ENCODE measurements at places on chromosomes 11 and 22.

- no peak for DNase-seq
Measured at GRCh38 chr11:108009497-108010370, 1.0 kb downstream of the CUL5 start.

- peak; percentile 52 for DNase-seq
Measured at GRCh38 chr22:25062386-25063085, 110.0 kb downstream of the KIAA1671 start.

GRCh38 chr11:235609-235996, 539 bp downstream of the SIRT3 start:
- DNase-seq = no peak

DNA sequence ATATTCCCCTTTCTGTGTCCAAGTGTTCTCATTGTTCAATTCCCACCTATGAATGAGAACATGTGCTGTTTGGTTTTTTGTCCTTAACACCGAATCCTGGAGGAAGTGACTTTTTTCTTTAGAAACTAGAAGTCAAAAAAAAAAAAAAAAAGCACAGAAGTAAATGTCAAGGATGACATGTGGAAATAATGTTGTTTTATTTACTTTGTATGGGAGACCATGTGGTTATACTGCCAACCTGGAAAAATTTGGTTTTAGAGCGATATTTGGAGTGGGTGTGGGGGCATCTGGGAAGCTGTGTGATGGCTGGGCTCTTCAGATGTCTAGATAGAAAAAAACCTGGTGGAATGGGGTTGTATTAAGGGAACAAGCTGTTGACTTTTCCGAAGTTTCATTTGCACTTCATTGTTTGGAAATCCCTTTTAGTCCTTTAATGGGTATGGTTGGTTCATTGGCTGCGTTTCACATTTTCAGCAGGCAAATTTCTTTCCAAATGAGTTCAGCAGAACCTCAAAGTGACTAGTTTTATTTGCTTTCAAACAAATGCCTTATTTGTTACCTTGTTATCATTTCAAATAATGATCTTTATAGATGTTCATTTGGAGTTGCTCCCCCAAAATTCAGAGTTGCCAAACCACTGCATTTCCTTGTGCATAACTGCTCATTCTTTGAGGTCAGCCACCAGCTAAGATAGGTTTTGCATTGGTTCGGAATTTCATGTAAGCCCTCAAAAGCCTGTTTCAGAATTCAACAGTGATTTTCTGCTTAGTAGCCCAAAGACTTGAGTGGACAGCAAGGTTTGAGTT, 508.2 kb downstream of the METTL15 start:
- no peak for DNase-seq

GRCh38 chr11:115280775-115281174, 223.4 kb downstream of the CADM1 start:
- DNase-seq = no peak

GRCh38 chr11:1659506-1659905, 29.9 kb downstream of the KRTAP5-5 start:
- DNase-seq = no peak

DNA sequence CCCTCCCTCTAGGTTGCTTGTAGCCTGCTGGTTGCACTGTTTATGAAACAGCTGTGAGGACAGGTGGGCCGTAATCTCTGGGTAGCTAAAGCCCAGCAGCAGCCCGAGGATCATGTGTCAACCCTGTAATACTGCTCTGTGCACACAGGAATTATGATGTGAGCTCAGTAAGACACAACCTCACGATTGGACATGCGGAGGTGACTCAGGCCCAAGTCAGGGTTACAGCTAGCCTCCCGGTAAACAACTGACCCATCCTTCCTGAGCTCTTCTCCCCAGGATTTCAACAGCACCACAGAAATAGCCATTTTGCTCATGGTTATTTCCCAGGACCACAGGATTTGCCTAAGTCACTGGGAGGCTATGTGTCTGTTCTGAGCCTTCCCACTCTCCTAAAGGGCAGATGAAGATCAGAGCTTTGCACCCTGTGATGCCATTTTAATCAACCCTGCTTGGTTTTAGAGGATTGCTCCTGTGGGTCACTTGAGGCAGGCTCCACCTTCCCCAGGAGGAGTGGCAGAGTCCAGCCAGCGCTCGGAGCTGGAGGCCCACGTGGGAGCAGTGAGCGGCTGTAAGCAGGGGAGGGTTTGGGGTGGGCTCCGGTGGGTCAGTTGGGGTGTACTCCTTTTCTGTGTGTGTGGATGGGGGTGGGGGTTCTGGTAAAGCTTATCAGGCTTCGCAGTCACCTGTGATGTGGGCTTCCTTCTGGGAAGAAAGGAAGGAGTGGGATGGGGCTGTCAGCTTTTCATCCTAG, at the start of gene AMPD3:
AMPD3 (plus strand) TSS at position 387 of the 754 bp plus-strand sequence. CDS start 6,256 bp downstream, outside the sequence.
- DNase-seq = no peak

DNA sequence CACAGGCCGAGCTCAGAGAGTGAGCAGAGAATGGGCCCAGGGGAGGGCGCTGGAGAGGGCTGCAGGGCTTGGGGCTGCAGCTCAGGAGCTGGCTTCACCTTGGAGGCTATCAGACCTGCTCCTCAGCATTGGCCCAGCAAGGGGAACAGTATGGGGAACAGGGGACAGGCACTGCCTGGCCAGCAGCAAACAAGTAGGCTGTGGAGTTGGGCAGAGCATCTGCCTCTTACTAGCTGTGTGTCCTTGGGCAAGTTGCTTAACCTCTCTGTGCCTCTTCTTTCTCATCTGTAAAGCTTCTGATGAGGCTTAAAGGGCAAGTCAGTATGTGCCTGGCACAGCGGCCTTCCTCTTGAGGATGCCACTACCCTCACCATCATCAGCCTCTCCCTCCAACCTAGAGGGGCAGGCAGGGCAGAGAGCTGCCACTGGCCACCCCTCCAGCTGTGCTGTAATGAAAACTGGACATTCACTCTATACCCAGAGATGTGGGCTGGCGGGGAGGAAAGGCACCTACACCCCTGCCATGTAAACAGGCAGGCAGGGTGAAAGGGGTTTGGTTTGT, 7.5 kb upstream of the CDKN1C start:
- no peak for DNase-seq

DNA sequence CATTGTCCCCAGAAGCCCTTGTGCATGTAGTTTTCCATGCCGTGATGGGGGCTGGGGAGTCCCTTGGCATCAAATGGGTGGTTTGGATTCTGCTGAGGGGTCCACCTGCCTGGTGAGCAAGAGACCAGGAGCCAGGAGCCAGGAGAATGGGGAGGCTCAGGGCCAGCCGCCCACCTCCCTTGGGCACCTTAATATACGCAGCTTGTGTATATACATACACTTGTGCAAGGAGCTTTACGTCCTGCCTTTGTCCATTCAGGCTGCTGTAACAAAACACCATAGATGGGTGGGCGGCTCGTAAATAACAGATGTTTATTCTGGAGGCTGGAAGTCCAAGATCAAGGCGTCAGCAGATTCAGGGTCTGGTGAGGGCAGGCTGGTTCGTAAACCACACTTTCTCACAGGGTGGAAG, 62.5 kb downstream of the SMIM38 start:
- no peak for DNase-seq

DNA sequence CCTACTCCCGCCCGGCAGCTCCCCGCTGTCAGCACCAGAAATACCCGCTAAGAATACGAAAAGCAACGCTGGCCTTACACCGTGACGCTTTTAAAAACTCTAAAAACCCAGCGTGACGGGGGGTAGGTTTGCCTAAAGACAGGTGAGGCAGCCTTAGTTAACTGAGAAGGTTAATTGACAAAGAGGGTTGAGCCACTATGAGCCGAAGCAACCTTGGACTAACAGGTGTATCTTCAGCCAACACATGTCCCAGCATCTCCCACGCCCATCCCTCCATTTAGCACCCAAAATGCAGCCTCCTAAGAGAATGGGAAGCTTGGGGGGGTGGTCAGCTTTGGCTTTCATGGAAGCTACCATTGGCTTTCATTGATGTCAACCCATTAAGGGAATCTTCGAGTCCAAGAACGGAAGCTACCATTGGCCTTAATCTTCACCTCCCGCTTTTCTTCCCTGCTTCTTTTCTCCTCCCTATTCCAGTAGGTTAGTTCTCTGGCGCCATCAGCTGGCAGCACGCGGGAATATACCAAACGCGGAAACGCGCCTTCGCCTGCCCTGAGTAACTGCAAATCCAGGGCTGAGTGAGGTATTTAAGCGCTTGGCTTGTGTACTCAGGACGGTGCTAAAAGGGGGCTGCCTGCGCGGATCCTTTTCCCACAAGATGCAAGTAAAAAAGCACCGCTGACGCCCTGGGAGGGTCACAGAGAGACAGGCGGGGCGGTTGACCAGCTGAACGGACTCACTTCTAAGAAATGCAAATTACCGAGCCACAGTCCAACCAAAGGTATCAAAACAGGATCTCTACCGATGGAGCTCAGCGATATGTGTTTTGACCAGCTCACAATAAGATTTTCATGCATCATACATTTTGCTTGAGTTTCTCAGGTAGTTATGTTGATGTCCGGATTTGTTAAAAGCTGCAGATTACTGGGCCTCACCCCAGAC, 38.5 kb upstream of the GLYATL1 start:
- DNase-seq = peak; percentile 9

DNA sequence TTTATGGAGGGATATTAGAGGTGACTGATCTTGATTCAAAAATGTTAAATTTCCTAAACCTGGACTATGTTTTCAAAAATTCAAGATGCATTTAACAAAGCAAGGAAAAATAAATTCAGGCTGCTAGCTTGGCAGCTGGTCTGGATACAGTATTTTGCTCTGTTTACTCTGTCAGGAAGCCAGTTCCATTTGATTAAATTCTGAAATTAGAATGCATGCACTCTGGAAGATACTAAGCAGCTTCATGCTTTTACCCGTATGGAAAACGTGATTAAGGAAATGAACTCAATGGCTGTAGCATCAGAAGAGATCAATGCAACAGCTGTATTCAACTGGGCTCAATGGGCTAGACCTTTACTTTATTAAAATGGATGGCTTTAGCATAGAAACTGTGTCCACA, 14.2 kb downstream of the C11orf71 start:
- no peak for DNase-seq

DNA sequence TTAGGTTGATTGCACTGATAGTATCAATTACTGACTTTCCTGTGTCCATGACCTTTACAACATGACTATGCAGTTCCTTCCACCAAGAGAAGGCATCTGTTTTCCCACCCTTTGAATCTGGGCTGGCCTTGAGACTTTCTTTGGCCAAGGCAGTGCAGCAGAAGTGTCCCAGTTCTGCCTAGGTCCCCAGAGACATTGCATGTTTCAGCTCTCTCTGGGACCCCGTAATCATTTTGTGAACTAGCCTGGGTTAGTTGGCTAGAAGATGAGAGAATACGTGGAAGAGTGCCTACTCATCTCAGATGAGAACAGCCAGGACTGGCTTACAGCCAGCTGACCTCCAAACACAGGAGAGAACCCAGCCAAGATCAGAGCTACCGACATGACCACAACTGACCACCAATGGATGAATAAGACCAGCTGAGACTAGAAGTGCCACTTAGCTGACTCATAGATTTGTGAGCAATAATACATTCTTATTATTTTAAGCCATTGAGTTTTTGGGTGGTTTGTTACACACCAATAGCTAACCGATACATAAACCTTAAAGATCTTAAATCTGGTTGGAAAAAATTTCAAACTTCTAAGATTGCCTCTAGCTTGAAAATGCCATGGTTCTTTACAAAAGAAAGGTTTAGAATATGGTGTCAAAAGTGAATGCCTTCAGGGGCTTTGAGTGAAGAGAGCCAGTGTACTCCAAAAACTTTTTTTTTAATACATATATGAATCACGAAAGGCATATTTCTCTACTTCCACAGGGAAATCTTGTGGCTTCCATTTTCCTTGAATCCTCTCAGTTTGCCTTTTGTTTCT, 145.2 kb downstream of the FBXO7 start:
- no peak for DNase-seq

GRCh38 chr11:55324500-55324899, 18.5 kb upstream of the OR4A16 start:
- no peak for DNase-seq
